ENCODE measurements at places on chromosomes 12 and 14.
A peak's percentile ranks its signal among the peaks of the same experiment; 100 is the strongest.

DNA sequence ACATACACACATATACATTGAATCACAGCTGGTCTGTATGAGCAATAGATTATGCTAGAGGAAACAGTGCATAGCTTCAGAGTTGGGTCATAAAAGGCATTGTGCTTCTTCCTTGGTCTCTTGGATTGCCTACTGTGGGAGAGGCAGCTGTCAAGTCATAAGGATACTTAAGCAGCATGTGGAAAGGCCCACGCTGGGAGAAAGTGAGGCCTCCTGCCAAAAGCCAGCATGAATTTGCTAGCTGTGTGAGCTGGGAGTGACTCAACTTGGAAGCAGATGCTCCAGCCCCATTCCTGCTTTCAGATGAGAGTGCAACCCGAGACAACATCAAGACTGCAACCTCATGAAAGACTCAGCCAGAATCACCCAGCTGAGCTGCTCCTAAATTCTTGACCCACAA, 311.9 kb upstream of the TBX3 start:
- DNase-seq = no peak

DNA sequence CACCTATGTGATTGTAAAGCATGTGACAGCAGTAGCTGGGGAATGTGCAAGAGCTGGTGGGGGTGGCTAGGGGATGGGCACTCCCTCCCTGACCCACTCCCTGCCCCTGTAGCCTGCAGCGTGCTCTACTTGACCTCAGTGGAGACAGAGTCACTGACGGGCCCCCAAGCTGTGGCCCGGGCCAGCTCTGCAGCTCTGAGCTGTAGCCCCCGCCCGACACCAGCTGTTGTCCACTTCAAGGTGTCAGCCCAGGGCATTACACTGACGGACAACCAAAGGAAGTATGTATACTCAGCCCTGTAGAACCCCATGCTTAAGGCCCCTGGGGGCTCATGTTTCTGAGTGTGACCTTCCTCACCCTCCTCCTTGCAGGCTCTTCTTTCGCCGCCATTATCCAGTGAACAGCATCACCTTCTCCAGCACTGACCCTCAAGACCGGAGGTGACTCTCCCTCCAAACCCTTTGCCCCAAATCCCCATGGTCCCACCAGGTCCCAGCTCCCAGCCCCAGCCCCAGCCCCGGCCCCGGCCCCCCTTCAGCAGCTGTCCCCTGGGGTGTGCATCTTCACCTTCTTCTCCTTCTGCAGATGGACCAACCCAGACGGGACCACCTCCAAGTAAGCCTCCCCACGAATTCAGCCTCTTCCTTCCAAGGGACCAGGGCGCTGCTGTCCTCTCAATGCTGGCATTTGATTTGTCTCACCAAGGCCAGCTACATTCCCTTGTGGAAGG, 13.3 kb downstream of the TNS2 start:
- no peak for DNase-seq

DNA sequence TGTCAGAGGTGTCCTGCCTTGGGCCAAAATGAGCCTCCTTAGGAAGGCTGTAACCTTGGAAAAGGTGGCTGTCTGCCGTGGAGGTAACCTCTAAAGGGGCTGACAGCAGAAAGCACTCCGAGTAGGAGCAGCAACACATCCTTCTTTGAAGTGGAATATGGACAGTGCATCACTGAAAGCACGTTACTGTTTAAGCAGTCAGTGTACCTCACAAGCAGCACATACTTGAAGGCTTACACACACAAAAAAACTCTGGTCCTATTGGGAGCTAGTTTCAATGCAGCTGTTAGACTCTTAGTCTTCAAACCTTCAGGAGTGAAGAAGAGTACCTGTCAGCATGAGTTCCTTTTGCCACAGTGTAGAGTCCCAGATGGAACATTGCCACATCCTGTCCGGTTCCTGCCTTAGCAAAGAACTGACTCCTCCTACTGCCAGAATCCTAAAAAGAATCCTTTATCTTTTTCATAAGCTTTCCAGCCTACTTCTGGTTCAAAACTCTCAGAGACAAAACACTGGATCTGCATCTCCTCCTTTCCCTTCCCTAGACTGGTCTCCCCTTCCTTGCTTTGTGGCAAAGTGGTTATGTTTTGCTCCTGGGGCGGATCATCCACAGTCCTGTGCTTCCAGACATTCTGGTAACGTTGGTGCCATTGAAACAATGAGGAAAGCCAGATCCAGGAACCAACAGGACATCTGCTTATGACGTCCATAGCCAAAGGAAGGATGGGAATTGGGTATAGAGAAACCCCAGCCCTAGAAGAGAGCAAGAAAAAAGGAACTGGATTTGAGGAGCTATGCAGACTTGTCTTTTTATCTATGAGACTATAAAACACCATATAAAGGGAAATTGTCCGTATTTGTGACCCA, 8.5 kb upstream of the MDM1 start:
- no peak for DNase-seq

DNA sequence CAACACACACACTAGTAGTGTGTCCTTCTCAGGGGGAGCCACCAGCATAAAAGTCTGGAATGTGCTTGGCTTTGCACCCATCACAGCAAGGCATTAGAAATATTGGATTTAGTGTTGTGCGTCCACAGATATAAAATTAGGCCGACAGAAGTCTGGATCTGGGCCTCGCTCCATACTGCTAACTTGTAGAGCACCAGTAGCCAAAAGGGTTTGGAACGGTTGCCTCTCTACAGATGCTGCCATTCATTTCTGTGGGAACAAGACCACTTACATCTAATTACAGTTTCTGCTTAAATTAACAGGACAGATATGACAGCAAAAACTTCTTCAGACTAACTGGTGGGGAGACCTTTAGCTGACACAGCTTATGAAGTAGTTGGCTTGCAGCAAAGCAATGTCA, 94.2 kb downstream of the EXOC5 start:
- DNase-seq = no peak

DNA sequence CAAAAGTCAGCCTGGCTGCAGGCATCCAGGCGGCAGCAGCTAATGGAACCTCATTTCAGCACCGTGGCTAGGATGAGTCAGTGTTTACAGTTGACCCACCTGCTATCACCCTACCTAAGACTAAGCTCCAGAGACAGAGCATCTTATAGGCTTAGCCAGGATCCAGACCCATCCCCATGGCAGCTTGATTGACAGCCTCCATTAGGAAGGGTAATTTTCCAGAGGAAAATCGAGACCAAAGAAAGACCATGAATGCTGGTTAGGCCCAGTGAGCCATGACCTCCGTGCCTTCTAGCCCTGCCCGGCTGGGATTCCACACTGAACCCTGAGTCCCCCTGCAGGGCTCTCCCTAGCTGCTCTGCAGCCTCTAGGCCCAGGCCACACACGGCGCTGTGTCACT, 38.7 kb downstream of the TUNAR start:
- no peak for DNase-seq

GRCh38 chr14:54623279-54624004, 56.5 kb downstream of the SAMD4A start:
- no peak for DNase-seq

DNA sequence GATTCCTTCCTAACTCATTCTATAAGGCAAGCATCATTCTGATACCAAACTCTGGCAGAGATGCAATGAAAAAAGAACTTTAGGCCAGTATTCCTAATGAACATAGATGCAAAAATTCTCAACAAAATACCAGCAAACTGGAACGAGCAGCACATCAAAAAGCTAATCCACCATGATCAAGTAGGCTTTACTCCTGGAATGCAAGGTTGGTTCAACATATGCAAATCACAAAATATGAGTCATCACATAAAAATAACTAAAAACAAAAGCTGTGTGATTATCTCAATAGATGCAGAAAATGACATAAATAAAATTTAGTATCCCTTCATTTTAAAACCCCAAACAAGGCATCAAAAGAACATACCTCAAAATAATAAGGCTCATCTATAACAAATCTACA, 98.9 kb downstream of the ACSS3 start:
- DNase-seq = no peak

DNA sequence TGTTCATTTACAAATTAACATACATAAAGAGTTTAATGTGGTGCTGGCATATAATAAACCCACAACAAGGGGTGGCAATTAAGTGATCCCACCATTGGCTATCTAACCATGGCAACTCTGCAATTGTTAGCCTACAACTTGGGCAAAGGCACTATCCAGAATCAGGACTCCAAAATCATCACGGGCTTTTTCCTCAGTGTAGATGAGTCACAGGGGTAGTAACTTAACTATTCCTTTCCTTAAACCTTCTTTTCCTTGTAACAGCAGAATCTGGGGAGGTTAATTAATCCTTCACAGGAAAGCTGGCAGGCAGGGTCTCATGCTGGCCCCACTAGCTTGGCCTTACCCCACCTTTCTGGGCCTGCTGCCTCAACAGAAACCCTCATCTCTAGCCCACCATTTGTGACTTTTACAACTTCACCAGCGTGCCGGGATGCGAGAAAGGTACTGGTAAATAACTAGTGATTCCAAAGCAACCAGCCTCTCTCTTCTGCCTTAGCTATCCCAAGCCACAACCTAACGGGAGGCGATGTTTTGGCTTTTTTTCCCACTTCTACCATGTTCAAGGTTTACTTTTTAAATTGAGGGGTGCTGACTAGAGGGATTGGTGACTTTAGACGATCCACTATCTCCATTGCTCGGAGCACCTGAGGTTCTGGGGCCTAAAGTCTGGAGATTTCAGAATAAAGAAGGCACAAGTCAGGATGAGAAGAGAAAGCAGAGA, 744 bp downstream of the ATP5MC2 start:
- no peak for DNase-seq

DNA sequence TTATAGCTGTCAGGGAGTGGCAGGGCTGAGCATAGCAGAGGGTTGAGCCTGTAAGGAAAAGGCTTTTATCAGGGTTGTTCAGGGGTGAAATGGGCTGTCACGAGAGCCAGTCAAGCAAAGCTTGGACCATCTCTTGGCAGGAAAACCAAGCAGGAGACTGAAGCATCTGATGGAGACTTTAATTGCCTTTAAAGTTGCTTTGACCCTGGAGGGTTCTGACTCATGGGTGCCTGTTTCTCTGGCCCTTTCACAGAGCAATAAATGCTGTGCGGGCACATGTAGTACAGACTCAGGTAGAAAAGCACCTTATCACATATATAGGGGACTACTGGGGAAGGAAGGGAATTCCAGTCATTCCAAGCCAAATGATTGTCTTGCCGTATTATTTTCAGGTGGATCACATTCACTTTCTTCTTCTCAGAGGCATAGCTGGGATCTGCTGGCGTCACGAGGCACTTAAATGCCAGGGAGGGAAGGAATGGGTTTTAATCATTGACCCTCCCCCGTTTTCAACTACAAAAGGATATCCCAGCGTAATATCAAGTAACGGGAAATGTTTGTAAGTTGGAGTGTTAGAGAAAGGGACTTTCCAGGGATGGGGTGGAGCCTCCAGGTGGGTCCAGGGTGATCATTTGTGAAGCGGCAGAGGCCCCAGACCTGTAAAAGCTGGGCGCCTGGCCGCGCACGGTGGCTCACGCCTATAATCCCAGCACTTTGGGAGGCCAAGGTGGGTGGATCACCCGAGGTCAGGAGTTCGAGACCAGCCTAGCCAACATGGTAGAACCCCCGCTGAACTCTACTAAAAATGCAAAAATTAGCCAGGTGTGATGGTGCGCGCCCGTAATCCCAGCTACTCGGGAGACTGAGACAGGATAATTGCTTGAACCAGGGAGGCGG, 34.9 kb downstream of the PLEKHD1 start:
- no peak for DNase-seq

DNA sequence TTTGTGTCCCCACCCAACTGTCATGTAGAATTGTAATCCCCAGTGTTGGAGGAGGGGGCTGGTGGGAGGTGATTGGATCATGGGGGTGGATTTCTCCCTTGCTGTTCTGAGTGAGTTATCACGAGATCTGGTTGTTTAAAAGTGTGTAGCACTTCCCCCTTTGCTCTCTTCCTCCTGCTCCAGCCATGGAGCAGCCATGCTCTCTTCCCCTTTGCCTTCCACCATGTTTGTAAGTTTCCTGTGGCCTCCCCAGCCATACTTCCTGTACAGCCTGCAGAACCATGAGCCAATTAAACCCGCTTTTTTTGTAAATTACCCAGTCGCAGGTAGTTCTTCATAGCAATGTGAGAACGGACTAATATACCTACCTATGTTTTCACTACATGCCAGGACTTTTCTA, 2.6 kb upstream of the POC1B start:
- no peak for DNase-seq

GRCh38 chr14:92460916-92461579, 52.5 kb upstream of the RIN3 start:
- peak; percentile 40 for DNase-seq

DNA sequence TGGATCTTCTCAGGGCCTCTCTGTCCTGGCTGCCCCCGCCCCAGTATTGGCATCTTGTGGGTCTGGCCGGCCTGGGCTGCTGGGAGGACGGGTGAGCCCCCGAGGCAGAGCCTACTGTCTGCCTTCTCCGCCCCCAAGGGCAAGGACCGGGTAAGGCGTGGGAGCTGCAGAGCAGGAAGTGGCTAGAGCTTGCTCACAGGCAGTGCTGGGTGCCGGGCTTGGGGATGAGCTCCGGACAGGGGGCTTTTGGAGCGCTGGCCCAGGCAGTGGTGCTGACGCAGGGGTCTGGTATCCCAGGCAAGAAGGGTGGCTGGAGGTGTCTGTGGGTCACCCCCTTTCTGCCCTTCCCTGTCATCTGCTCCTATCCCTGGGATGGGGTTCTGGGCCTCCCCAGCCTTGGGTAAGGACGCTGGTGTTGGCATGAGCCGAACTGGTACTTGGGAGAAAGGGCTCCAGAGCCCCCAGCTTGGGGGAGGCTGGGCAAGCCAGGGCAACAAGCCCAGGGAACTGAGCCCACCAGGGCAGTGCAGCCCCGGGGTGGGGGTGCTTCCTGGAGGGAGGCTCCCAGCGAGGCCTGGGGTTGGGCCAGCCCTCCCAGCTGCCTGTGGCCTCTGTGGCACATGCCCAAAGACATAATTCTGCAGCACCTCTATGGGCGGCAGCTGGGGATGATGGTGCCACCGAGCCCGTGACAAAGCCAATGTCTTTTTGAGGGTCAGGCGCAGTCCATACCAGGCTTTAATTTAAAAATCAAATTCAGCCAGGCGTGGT, 126.3 kb downstream of the KIF26A start:
- no peak for DNase-seq

GRCh38 chr14:33950320-33951182, at the start of gene EGLN3:
EGLN3 (minus strand) TSS chr14:33951074; CDS start chr14:33950752, 322 bp downstream.
- DNase-seq = peak; percentile 64

- no peak for DNase-seq
Observed at GRCh38 chr12:130754234-130754901, 38.3 kb upstream of the RIMBP2 start.

- no peak for DNase-seq
Observed at GRCh38 chr14:80636071-80636470, 305.5 kb downstream of the CEP128 start.

- DNase-seq = no peak
Observed at GRCh38 chr14:75223664-75224154, 47.3 kb upstream of the TMED10 start.

- no peak for DNase-seq
Observed at GRCh38 chr14:79369359-79370332, 841.7 kb downstream of the DIO2 start.
